Aortic smooth muscle cell (primary cell): ENCODE measurements at places on chromosomes 5 and 9. TPM values are rescaled to one million over a fixed set of nuclear protein-coding genes. Genes with fewer than 3 reads are reported as not detected.

The AQP3 gene
- total RNA-seq: 0.26 and 0.56 TPM in 2 replicates

The RAPGEF1 gene
- 16.5 and 20.4 TPM in 2 replicates for total RNA-seq

The SPINK4 gene
- not detected in 2 replicates for total RNA-seq

The HAPLN1 gene
- total RNA-seq: 29.7 and 50.7 TPM in 2 replicates

The SLC4A9 gene
- total RNA-seq: not detected in 2 replicates
